ENCODE measurements at places on chromosomes 13 and 19.

DNA sequence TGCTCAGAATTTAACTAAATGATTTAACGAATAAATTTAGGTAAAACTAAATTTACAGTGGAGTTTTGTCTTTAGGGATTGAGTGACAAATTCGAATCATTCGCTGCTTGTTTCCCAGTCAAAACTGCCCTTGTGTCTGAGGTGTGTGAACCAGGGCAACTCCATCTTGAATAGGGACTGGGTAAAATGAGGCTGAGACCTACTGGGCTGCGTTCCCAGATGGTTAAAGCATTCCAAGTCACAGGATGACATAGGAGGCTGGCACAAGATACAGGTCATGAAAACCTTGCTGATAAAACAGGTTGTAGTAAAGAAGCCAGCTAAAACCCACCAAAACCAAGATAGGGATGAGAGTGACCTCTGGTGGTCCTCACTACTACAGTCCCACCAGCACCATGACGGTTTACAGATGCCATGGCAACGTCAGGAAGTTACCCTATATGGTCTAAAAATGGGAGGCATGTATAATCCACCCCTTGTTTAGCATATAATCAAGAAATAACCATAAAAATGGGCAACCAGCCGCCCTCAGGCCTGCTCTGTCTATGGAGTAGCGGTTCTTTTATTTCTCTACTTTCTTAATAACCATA, 10.2 kb upstream of the ANKRD10 start:
- no peak for DNase-seq

GRCh38 chr19:46728693-46729339, 11.9 kb upstream of the PRKD2 start:
- peak; percentile 56 for DNase-seq

- DNase-seq: no peak
These were observed 4.1 kb downstream of the ISYNA1 start for GRCh38 chr19:18433735-18434398.

- DNase-seq: no peak
These were observed 32.1 kb downstream of the KCTD12 start for GRCh38 chr13:76853921-76854608.

GRCh38 chr13:80475718-80476117, 134.8 kb upstream of the SPRY2 start:
- no peak for DNase-seq

Measured in HL-60 (cell line).